ENCODE measurements at places on chromosomes 4 and X.

GRCh38 chr4:126611900-126612299, 1020.9 kb upstream of the INTU start:
- no peak for DNase-seq

DNA sequence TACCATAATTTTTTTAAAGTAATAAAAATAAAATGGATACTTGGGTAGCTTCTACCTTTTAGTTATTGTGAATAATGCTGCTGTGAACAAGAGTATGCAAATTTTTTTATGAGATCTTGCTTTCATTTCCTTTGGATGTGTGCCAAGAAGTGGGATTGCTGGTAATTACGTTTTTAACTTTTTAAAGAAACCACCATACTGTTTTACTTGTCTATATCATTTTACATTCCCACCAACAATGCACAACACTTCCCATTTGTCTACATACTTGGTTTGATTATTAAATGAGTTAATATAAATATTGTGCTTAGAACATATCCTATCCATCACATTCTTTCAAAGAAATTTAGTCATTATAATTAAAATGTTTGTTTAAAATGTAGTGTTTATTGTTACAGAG, 3.9 kb upstream of the SULT1B1 start:
- no peak for DNase-seq

- DNase-seq, result no peak
These were observed 68.9 kb downstream of the ARHGAP24 start for GRCh38 chr4:85543832-85544231.

DNA sequence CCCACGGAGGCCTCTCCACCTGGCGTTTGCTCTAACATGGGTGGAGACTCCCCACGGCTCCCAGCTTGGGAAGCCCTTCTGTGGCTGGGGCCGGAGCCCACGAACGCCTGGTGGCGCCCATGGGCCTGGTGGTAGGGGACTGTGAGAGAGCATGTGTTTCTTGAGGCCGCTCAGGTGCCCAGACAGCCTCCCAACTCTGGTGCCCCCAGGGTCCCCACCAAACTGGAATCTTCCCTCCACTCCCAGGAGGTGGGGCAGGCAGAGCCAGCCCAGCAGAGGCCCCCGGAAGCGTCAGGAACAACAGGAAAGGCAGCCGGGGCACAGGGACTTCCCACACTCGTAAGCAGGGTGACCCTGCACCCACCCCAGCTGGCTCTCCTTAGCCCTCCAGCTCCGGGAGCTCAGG, 33.3 kb upstream of the FGFR3 start:
- DNase-seq, result no peak

- DNase-seq, result no peak
These were observed 1.3 kb downstream of the TMEM164 start for GRCh38 chrX:110004215-110004614.

GRCh38 chr4:36823199-36823967, 421.2 kb upstream of the NWD2 start:
- DNase-seq, result no peak

GRCh38 chr4:158444621-158445020, 77.1 kb upstream of the RXFP1 start:
- no peak for DNase-seq

GRCh38 chr4:6855692-6856297, 53.8 kb upstream of the TBC1D14 start:
- DNase-seq, result no peak

DNA sequence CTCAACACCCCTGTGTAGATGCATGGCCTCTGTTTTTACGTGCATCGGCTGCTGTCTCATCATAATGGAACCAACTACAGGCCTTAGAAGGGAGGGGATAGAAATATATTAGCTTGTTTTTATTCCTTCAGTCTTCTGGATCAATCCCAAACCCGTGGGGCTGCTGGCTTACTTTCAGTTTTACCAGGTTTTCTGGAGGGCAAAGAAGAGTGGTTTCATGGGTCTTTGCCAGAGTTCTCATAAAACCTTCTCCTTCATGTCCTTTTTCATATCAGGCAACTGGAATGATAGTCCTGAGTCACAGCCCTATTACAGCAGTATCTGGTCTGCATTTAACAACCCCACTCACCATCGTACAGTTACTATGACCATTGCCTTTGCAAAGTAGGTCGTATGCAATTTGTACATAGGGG, 34.6 kb downstream of the PPP2R2C start:
- no peak for DNase-seq

GRCh38 chrX:41110801-41111625, 25.8 kb downstream of the USP9X start:
- no peak for DNase-seq

- DNase-seq, result no peak
These were observed 168.9 kb downstream of the BCOR start for GRCh38 chrX:39928704-39929378.

DNA sequence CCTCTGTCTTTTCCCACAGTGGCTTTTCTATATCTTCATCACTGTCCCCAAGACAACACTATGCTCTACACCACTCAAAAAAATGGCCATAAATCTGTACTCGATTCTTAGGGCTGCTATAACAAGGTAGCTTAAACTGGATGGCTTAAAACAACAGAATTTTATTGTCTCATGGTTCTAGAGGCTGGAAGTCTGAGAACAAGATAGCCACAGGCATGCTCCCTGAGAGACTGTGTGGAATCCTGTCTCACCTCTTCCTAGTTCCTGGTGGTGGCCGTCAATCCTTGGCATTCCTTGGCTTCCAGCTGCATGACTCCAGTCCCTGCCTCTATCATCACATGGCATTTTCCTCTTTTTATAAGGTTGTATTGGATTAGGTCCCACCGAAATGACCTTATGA, 70.7 kb upstream of the DCLK2 start:
- no peak for DNase-seq

- DNase-seq, result no peak
These were observed 7.2 kb downstream of the PRDM5 start for GRCh38 chr4:120915336-120915735.

- no peak for DNase-seq
These were observed 333.3 kb downstream of the ANK2 start for GRCh38 chr4:113382704-113383103.

GRCh38 chrX:120857240-120857639, 18.4 kb downstream of the CT47B1 start:
- no peak for DNase-seq

DNA sequence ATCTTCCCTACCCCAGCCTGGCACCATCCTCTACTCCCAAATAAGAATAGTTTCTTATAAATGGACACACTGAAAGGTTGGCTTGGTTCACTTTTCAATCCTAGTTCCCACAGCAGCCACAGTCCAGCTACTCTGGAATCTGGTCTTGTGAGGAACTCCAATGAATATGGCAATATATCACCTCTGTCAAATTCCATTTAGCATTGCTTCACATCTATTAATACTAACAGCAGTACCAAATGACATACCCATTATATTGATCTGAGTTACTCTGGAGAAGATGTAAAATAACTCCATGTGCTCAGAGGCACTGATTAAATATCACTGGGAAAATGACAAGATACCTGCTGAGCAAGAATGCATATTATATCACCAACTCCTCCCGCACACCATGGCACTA, 8.6 kb downstream of the OPHN1 start:
- no peak for DNase-seq

GRCh38 chr4:113013751-113014150, 35.7 kb upstream of the ANK2 start:
- DNase-seq, result no peak

DNA sequence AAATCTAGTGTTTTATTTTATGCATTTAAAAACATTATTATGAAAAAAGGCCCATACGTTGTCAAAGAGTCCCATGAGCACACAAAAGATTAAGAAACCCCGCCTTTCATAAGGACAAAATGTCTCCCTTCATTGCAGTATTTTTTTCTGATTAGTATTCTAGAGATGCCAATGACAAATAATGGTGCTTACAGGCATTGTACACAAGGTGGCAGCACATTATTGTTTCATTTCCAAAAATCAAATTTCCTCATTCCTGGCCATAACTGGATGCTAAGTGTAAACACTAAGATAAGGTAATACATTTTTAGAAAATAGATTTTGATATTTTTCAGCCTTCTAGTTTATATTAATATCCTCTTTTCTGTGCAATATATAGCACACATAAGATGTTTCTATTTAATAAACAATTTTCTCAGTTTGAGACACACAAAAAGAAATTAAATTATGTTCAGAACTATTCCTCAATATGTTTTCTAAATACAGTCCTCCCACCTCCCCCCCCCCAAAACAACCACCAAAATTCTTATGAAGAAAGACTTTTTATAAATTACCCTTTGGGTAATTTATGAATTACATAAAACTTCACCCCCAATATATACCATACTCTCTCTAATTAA, 47.7 kb downstream of the TIGD2 start:
- peak; percentile 5 for DNase-seq

DNA sequence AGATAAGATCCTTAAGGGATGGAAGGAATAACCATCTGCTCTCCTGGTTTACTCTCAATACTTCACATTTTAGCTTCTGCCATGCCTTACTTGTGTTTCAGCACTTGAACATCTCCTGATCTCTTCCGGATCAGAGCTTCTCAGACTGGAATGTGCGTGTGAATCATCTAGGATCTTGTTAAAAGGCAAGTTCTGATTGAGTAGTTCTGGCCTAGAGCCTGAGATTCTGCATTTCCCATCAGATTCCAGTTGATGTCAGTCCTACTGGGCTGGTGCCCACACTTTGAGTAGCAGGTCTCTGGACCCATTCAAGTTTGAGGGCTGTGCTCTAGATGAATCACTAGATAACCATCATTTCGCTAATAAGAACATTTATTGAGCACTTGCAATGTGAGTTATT, 20.0 kb downstream of the NDP start:
- DNase-seq, result no peak

DNA sequence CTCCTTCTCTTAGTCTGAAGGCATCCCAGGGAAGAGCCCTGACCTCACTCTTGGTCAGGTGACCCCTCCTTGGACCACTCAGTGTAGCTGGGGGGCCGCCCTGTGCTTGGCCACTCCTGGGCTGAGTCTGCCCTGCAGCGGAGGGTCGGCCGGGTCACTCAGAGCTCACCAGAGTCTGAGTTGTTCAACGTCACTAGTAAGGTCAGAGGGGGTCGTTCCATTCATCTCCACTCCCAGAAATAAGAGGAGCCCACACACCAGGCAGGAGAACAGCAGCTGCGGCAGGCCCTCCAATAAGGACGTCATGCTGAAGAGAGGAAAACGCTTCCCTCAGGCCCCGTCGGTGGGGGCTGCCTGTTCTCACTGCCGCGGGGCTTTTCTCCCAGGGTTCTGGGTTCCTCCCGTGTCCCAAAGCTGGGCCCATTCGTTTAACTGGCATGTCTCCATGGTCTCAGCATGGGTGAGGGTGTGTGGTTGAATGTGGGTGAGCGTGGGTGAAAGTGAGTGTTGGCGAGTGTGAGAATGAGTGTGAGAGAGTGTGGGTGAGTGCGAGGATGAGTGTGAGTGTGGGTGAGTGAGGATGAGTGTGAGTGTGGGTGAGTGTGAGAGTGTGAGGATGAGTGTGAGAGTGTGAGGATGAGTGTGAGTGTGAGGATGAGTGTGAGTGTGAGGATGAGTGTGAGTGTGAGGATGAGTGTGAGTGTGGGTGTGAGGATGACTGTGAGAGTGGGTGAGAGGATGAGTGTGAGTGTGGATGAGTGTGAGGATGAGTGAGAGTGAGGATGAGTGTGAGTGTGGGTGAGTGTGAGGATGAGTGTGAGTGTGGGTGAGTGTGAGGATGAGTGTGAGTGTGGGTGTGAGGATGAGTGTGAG, 47.7 kb downstream of the ING2 start:
- DNase-seq, result no peak

- no peak for DNase-seq
These were observed 281.5 kb upstream of the DKK2 start for GRCh38 chr4:107317611-107318010.

GRCh38 chr4:3263876-3264193, 14.9 kb downstream of the MSANTD1 start:
- no peak for DNase-seq

DNA sequence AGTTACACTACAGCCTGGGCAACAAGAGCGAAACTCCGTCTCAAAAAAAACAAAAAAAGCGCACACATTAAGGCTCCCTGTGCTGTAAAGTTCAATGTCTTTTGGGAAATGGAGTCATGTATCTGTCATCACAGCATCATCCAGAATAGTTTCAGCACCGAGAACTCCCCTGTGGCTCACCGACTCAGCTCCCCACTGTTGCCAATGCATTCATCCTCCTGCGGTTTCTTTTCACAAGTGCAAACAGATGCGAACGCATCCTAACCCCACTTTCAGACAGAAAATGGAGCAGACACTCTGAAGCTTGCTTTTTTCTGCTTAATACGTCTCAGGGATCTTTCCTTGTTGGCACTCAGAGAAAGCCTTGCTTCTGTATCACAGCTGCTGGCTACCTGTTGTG, 13.8 kb upstream of the SH3TC1 start:
- DNase-seq, result no peak

DNA sequence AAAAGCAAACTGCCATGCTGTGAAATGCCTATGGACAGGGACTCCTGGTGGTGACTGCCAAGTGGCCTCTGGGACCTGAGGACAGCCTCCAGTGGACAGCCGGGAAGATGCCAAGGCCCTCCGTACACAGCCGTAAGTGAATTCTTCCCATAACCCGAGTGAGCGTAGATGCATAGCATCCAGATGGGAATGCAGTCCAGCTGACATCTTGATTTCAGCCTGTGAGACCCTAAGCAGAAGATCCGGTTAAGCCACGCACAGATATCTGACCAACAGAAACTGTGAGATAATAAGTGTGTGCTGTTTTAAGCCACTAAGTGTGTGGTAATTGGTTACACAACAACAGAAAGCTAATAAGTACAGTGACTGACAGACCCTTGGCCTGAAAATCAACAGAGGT, 55.9 kb downstream of the TMEM156 start:
- no peak for DNase-seq

DNA sequence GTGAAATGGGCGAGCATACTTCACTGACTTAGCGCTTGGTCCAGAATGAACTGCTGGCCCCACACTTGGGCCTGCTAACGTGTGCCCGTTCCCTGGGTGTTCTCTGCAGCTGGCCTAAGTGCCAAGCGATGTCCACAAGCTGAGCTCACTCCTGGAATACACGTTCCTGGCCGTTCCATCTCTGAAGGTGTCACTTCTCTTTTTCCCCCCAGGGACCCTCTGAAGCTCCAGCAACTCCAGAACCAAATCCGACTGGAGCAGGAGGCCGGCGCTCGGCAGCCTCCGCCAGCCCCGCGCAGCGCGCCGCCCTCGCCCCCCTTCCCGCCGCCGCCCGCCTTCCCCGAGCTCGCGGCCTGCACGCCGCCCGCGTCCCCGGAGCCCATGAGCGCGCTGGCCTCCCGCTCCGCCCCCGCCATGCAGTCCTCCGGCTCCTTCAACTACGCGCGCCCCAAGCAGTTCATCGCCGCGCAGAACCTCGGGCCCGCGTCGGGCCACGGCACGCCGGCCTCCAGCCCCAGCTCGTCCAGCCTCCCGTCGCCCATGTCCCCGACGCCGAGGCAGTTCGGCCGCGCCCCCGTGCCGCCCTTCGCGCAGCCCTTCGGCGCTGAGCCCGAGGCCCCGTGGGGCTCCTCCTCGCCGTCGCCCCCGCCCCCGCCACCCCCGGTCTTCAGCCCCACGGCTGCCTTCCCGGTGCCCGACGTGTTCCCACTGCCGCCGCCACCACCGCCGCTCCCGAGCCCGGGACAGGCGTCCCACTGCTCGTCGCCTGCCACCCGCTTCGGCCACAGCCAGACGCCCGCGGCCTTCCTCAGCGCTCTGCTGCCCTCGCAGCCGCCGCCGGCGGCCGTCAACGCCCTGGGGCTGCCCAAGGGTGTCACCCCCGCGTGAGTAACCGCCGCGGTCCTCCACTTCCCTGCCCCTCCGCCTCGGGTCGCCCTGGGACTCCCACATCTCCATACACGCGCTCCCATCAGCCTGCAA, 132.3 kb downstream of the CBR4 start:
- peak; percentile 25 for DNase-seq

Measured in naive thymus-derived CD4-positive, alpha-beta T cell (primary cell).